ENCODE measurements at places on chromosomes 13 and 19.

DNA sequence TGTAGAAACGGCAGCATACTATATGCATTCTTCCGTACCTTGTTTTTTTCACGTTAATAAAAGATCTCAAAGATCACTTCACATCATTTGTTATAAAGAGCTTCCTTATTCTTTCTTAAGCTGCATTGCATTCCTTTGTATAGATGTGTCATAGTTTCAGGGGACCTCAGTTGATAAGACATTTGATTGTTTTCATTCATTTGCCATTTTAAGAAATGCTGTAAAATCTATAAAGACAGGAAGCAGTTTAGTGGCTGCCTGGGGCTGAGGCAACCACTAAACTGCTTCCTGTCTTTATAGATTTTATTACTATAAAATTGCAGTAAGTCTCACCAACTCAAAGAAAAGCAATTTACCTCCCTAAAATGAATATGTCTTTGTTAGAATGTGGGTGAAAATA is 59.4 kb downstream of the ZDHHC20 start:
- DNase-seq, result no peak

GRCh38 chr13:30968846-30969245 is 36.4 kb downstream of the TEX26 start:
- no peak for DNase-seq

GRCh38 chr13:30191491-30192100 is 115.8 kb downstream of the KATNAL1 start:
- DNase-seq, result no peak

DNA sequence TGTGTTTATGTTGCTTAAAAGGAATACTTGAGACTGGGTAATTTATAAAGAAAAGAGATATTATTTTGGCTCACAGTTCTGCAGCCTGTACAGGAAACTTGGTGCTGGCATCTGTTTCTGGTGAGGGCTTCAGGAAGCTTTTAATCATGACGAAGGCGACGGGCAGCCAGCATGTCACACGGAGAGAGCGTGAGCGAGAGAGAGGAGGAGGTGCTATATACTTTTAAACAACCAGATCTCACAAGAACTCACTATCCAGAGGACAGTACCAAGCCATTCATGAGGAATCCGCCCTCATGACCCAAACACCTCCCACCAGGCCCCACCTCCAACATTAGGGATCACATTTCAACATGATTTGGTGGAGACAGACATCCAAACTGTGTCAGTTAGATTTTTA is 163.4 kb upstream of the TSC22D1 start:
- DNase-seq, result no peak

DNA sequence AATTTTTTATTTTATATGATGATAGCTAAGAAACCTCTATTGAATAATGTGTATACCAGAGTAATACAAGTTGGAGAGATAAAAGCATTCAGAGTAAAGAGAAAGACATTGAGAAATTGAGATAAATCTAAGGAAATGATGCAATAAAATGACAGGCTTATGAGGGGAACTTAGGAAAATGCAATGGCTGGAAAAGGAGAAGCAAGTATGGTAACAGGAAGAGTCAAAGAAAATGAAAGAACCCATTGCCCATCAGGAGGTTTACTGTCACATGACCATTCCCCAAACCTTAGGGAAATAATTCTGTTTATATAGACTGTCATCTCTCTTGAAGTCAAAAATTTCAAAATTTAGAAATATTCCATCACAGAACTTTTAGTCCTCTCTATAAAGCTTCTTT is 808.0 kb upstream of the PRR20A start:
- DNase-seq, result no peak

GRCh38 chr13:48892688-48893075 is 83.0 kb upstream of the FNDC3A start:
- no peak for DNase-seq

DNA sequence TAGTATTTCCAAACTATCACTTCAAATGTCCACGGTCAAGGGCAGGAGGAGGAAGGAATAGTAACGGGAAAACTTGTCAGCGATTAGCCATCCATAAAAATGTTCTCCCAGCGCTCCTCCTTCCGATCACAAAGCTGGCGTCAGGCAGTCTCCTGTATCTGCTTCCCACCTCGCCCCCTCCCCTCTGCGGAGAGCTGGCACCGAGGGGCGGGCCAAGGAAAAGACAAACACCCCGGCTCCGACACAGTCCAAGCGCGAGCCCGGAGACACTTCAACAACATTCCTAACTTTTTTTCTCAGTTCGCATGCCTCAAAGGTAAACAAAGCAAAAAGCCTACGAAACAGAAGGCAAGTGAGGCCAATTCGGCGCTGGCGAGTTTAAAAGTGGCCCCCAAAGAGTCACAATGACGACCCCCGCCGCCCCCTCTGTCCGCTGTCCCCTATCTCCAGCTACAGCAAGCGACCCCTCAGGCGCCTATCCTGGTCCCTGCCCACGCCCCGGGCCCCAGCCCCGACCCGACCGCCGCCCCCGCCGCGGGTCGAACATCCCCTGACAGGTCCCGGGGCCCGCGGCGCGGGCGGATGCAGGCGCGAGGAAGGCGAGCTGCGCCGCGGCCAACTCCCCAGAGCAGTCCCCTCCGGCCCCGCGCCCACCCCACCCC is 736 bp downstream of the SMAD9 start:
- peak; percentile 80 for DNase-seq

DNA sequence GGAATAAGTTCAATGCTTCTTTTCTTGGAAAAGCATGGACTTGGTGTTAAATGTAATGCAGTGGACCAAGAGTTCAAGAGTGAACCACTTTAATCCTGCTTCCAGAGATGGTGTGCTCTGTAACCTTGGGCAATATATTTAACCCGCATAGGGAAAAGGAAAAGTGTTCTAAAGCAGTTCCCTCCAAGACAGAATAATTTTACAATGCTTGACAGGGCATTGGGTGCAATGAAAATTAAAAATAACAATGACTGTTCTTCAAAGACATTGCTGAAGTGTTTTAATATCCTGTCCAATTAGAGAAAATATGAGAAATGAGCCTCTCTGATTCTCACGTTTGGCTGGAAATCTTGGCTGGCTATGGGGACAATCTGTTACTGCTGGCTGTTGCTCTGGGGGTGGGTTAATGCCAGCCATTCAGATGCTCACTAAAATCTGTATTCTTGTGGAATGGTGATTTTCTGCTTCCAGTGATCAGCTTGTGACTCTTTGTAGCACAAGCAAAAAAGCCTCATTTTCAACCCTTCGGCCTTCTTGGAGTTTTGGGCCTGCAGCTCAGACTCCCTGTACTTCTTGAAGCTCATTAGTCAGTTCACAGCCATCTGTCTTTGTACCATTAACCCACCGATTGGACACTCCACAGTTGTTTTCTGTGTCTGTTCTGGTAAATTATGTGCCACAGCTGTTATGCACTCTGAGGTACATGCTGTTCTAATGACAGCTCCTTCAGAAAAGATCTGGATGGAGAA is 310.6 kb downstream of the LMO7 start:
- no peak for DNase-seq

DNA sequence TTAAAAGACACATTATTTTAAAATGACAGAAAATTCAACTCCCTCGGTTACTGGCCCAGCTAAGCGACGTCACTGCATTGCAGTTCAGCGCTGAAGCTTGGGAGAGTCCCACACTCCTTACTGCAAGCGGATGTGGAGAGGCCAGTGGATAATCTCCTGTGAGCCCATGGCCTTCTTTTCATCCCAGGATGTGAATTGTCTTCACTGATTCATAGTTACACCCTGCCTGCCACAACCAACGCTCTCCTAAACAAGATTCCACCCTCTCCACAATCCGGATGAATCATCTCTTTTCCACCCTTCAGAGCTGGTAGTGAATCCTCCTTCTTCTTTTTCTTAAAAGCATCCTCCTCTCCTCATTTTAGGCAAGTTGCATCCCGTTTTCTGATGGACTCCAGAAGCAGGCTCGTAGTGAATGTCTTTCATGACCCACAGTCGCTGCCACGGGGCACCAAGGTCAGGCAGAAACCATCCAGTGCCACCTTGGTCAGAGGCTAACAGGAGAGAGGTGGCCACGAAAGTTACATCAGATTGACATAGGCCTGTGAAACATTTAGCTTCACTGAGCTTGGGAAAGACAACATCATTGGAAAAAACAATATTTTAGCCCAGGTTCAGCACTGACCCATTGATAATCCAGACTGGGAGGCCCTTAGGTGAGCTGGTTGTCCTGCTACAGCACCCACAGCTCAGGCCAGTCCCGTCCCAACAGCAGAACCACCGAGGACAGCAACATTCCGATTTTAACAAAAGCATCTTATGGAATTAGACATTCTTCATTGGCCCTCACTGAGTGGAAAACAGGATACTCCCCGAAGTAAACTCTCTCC is 2.0 kb downstream of the GJB2 start:
- DNase-seq, result no peak

DNA sequence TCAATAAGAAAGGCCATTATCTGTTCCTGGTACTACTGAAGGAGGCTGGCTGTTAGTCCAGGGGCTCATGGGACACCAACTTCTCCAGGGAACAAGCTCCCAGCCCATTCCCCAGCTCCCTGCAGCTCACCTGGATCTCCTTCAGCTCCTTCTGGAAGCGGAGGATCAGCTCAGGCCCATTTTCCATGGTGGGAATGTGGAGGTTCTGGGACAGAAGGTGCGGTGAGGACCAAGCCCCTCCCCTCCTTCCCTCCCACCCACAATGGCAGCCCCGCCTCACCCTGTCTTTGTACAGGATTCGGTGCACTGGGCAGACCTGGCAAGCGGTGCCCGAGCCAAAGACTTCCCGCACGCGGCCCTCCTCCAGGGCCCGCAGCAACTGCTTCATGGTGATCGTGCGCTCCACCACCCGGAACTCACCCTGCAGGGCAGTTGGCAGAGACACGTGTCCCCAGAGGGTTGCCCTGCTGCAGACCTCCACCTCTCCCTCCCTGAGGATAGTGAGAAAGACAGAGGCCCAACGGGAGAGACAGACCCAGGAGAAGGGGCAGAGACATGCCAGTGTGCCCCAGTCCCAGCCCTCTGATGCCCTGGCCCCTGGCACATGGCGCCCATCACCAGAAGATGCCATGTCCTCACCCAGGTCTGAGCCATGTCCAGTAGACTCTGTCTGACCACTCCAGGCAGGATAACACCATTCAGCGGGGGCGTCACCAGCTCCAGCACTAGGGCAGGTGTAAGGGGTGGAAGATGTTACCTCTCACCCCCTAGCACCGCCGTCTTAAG is 14.3 kb downstream of the BCAT2 start:
- DNase-seq, result no peak

- DNase-seq, result no peak
Measured at GRCh38 chr13:20702530-20702914, 977 bp upstream of the IL17D start.

- DNase-seq, result no peak
Measured at GRCh38 chr13:20546556-20546955, 20.4 kb upstream of the IFT88 start.

- DNase-seq, result no peak
Measured at GRCh38 chr13:44257796-44258195, 115.8 kb upstream of the SERP2 start.

GRCh38 chr19:18321734-18322102 is 1.2 kb downstream of the LSM4 start:
- DNase-seq, result no peak

DNA sequence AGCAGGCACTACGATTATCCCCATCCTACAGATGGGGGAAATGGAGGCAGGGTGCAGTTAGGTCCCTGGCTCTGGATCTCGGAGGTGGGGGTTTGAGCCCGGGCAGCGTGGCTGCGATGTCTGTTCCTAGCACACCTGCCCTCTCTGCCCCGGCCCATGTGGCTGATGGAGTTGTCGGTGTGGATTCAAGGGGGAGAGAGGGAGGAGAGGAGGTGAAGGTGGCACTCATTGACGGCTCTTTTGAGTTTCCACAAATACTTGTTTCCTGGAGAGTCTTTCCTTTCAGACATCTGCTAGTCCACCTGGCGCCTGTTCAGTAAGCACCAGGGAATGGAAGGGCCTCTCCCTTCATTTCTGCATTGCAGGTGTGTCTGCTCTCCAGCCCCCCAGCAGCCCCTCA is 69.9 kb downstream of the ARHGEF18 start:
- no peak for DNase-seq

- no peak for DNase-seq
Measured at GRCh38 chr13:44814836-44815235, 174.4 kb downstream of the NUFIP1 start.

- no peak for DNase-seq
Measured at GRCh38 chr19:13055213-13056051, 47.2 kb downstream of the LYL1 start.

- no peak for DNase-seq
Measured at GRCh38 chr13:104577071-104577815, 1511.0 kb upstream of the SLC10A2 start.

- no peak for DNase-seq
Measured at GRCh38 chr13:111646456-111646855, 326.0 kb downstream of the TEX29 start.

GRCh38 chr13:21058361-21058760 is 3.0 kb downstream of the LATS2 start:
- DNase-seq, result no peak

- DNase-seq, result no peak
Measured at GRCh38 chr19:58098682-58098998, 609 bp upstream of the ZSCAN18 start.

DNA sequence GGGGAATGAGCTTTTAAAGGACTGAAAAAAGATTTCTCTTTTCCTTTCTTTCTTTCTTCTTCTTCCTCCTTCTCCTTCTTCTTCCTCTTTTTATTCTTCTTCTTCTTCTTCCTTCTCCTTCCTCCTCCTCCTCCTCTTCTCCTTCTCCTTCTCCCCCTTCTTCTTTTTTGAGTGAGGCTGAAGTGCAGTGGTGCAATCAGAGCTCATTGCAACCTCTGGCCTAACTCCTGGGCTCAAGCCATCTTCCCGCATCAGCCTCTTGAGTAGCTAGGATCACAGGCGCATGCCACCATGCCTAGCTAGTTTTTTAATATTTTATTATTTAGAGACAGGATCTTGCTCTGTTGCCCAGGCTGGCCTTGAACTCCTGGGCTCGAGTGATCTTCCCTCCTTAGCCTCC is 120.9 kb upstream of the KL start:
- no peak for DNase-seq

- DNase-seq, result no peak
Measured at GRCh38 chr19:21028969-21029268, 8.5 kb downstream of the ZNF430 start.

GRCh38 chr13:35699825-35700510 is 223.5 kb upstream of the MAB21L1 start:
- no peak for DNase-seq

GRCh38 chr13:106186366-106187030 is 349.0 kb downstream of the EFNB2 start:
- DNase-seq, result no peak

- DNase-seq, result peak; percentile 87
Measured at GRCh38 chr19:49590971-49591730, at the start of gene PRR12. PRR12 (plus strand) TSS chr19:49591182; CDS start chr19:49591655, 473 bp downstream.
